ENCODE measurements at places on chromosomes 5 and 9. TPM values are rescaled to one million over a fixed set of nuclear protein-coding genes. Genes with fewer than 3 reads are reported as not detected.

Gene PTPDC1
- total RNA-seq = 6.2 TPM

Gene RLN2
- 2.9 TPM for total RNA-seq

Gene EFNA5
- not detected for total RNA-seq

Gene TYRP1
- not detected for total RNA-seq

- ATAC-seq = no peak
Measured at GRCh38 chr5:176671890-176672747, 24.8 kb downstream of the TSPAN17 start.

GRCh38 chr5:766666-767431 lies 17.7 kb downstream of the ZDHHC11B start:
- ATAC-seq = no peak

GRCh38 chr5:53031695-53032096 lies 42.5 kb downstream of the ITGA2 start:
- ATAC-seq = peak; percentile 91

- ATAC-seq = no peak
Measured at GRCh38 chr9:113247640-113248039, 26.3 kb downstream of the SLC31A1 start.

DNA sequence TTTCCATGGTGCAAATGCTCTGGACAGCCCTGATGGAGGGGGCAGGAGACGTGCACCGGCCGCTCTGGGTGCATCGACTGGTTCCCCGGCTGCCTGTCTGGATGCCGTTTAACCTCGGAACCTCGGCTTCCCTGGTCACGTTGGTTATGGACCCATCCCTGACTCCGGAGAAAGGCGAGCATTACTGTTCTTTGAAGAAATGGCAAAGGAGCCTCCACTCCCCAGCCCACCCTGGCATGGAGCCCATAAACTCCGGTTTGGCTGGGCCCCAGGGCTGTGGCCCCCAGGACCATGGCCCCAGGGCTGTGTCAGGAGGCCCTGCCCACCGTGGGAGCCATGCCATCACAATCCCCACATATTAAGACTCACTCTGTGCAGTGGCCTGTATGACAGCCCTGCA lies 28.9 kb downstream of the DBH start:
- ATAC-seq = no peak

GRCh38 chr9:134333874-134334581 lies 7.8 kb downstream of the RXRA start:
- ATAC-seq = no peak

GRCh38 chr9:107136296-107136695 lies 146.8 kb upstream of the RAD23B start:
- no peak for ATAC-seq
